ENCODE measurements at places on chromosomes 6 and 20.

DNA sequence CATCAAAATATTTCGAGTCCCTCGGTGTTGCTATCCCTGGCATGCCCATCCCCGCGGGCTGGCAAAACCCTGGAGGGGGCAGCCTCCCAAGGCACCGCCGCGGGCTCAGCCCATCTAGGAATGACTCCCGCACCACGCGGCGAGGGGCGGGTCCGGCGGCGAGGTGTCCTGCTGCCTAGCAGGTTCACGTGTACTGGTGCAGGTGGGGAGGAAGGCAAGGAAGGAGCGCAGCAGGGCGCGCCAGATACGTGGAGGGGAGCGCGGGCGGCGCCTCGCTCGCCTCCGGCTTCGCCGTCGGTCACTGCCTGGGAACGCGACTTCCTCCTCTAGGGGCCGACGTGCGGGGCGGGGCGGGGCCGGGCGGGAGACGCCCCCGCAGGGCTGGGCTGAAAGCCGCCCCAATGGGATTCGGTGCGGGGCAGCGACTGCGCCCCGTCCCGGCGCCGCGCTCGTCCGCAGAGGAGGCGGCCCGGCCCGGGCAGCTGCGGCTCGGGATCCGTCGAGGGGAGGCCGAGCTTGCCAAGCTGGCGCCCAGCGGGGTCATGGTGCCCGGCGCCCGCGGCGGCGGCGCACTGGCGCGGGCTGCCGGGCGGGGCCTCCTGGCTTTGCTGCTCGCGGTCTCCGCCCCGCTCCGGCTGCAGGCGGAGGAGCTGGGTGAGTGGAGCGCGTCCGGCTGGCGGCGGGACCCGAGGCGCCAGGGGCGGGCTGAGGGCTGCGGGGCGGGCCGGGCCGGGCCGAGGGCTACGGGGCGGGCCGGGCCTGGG lies at the start of gene DCBLD1:
Gene DCBLD1 (plus strand): TSS at position 435 of the 764 bp plus-strand sequence. CDS start 108 bp downstream, at position 543.
- DNase-seq = peak; percentile 40

- DNase-seq = no peak
Measured at GRCh38 chr6:44011350-44011920, 115.8 kb downstream of the MRPL14 start.

DNA sequence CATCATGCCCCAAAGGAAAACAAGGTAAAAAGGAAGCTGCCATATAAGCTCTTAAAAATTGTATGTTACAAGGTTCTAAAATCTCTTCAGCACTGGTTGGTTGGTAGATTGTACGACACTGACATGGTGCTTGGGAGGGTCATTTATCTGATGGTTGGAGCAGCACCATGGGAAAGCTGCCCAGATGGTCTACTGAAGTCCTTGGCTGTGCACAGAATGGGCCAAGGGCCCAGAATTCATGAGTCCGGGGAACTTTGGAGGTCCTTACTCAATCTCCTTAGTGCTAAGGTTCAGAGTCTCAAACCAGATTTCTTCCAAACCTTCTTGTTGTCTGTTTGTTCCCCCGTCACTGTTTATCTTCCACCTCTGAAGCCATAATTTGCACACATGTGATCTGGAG lies 314.4 kb downstream of the ESR1 start:
- DNase-seq = no peak

DNA sequence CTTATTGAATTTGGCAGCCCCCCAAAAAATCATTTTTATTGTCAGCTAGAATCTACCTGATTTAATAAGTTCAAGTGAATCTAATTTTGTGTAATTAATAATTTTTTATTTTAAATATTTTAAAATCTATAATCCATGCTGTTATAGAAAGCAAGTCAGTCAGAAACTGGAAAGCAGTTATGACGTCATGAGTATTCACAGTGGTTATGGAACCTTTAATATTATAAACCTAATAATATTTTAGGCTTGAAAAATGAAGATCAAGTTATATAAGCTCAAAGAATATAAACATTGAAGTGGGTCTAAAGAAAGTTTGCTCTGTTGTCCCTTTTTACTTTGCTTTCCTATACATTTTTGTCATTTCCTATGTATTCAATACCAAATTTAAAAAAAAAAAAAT lies 1075.1 kb upstream of the EPHA7 start:
- no peak for DNase-seq

DNA sequence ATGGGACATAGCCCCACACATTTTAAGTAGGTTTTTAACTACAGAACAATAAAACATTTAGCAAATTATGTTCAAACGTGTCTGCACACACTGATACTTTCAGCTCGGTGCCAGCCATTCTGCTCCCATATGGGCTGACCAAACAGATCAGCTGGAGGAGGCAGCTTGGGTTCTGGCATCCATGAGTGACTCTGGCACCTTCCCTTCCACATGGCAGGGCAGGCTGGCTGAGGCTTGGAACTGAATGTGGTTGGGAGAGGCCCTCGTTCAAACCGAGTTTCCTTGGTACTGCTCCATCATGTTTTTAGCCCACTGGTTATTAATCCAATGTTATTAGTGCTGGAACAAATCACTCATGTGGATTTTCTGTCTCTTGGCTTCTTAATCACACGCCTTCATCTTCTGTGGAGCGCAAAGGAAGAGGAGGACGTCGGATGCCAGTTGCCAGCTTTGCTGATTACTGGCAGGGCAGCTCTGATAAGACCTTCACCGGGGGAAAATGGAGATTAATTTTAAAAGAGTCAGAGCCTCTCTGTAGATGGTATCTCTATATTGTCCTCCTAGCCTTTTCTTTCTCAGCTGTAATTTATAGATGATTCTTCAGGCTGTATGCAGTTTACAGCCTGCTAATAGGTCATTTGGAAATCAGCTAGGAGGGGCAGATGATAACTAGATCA lies 93.1 kb upstream of the TIAM2 start:
- no peak for DNase-seq
